ENCODE measurements at places on chromosomes 2 and 18.

- no peak for DNase-seq
These were observed 30.8 kb upstream of the RALBP1 start for GRCh38 chr18:9444549-9444948.

- no peak for DNase-seq
These were observed 23.9 kb upstream of the CAVIN2 start for GRCh38 chr2:191870744-191871143.

GRCh38 chr2:213119061-213119809 is 32.2 kb downstream of the IKZF2 start:
- DNase-seq = no peak

DNA sequence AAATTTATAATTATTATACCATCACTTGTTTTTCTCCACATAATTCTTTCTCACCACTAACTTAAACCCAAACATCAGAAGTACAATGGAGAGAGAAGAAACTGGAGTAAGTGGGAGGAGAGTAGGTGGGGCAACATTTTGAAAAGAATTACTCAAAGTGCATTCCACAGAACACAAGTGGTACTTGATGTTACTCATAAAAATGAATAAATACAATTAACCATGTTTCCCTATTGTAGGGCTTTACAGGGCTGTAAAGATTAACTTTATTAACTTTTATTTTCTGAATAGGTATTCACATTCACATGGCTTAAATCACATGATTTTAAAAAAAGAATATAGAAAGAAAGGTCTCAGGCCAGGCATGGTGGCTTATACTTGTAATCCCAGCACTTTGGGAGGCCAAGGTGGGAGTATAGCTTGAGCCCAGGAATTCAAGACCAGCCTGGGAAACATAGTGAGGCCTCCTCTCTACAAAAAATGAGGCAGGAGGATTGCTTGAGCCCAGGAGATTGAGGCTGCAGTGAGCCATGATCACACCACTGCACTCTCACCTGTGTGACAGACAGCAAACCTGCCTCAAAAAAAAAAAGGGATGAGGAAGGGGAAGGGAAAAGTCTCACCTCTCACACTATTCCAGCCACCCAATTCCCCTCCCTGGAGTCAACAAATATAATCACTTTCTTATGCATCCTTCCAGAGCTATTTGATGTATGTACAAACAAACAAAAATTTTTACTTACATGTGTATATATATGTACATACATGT is 47.1 kb downstream of the KCNG3 start:
- no peak for DNase-seq

DNA sequence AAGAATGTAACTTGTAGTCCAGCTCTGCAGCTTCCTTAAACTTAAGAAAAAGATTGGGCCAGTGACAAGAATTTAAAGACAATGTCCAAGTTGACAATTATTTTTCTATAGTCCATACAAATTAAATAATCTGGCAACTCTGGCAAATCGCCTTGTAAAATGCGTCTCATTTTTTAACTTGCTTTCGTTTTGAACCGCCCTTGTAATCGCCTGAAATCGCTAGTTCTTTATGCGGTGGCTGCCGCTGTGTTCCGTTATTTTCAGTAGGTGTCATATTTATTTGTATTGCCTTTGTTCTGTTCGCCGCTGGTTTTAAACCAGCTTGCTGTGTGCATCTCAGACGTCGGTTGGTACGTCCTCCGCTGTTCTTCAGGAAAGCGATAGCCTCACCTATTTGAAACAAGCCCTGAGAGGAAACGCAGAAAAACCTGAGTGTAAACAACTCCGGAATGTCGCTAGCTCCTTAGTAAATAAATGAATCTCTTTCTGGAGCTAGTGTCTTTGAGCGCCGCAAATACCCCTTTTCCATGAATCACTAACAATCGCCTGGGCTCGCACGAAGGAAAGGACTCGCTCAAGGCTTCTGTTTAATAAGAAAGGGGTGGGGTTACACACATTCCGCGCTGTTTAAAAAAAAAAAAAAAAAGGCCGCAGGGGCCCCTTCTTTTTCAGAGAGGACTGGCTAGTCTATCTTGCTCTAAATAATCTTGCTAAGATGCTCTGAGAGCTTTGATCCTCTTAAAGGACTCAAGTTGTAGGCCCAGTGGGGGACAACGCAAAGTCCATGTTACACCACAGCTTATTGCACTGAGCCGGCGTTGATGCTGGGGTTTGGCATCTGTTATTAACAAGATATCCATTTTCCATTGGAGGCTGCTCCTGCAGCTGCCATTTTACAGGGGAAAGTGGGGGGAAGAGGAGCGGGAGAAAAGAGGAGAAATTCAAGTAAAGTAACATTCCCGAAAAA is 3.0 kb downstream of the HOXD8 start:
- DNase-seq = no peak

GRCh38 chr2:95010126-95010525 is 15.4 kb upstream of the MAL start:
- DNase-seq = no peak

DNA sequence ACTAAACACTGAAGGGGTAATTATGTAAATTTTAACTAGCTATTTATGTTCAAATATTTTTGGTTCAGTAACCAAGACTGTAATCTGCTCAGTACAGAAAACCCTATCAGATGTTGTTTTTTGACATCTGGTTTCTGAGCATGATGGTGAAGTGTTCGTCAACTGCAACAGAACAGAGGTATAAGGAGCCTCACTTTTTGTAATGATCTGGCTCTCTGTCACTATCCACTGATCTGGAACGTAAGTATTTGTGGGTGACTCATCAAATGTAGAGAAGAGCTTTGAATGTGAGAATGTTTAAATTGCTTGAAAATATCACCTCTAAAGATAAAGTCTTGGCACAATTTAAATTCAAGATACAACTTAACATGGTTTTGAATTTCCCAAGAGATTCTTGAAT is 213.6 kb upstream of the FAM98A start:
- no peak for DNase-seq

- DNase-seq = no peak
These were observed 33.0 kb downstream of the PDK1 start for GRCh38 chr2:172588931-172589330.

GRCh38 chr2:222361787-222362186 is 62.6 kb upstream of the SGPP2 start:
- no peak for DNase-seq

- DNase-seq = peak; percentile 86
These were observed 21.5 kb upstream of the TXNL4A start for GRCh38 chr18:80009661-80010550.

DNA sequence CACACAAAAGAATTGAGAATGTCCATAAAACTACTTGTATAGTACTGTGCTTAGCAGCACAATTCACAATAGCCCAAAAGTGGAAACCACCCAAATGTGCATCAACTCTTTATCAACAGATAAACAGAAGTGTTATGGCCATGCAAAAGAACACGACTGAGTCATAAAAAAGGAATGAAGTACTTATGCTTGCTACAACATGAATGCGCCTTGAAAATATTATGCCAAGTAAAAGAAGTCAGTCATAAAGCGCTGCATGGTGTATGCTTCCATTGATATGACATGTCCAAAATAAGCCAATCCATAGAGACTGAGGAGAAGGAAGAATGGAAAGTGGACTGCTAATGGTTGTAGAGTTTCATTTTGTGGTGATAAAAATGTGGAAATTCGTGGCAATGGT is 12.1 kb upstream of the MAP2 start:
- DNase-seq = no peak

DNA sequence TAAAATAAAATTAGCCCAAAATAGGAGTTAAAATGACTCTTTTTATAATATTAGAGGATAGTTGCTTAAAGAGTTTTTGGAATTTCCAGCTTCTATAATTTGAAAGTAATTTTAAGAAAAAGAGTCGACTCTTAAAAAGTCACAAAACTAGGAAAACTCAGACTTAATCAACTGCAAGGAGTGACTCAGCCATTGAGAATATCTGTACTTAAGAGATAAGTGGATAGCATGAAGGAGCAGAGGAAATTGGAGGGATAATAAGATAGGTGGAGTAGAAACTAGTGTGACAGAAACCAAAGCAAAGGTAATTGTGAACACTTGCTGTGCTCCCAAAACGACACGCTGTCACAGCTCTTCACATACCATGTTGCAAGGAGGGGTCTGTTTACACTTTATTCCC is 8.4 kb downstream of the RSAD2 start:
- DNase-seq = no peak

- DNase-seq = no peak
These were observed 133.6 kb upstream of the MYT1L start for GRCh38 chr2:2464643-2465042.

DNA sequence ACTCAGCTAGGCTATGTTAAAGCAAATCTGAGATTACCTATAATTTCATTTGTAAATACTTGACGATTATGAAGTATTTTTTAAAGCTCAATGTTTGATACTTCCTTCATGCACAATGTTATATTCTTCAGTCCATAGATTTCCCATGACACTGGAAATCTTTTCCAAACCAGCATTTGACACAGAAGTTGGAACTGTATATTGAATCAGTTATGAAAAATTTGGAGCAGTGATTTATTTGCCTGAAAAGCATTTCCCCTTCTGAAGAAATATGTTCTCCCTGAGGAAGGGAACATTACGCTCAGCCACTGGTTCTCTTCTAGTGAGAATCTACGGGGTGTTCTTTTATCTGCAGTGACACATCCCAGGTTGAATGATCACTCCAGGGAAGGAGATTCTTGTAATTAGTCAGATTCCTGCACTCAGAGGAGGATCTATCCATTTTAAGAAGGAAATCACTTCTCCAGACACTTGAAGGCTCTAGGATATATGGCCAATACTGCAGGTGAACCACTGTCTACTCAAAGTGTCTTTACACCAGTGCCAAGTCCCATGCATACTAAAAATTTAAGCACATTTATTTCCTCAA is 64.7 kb downstream of the HNRNPLL start:
- DNase-seq = no peak

DNA sequence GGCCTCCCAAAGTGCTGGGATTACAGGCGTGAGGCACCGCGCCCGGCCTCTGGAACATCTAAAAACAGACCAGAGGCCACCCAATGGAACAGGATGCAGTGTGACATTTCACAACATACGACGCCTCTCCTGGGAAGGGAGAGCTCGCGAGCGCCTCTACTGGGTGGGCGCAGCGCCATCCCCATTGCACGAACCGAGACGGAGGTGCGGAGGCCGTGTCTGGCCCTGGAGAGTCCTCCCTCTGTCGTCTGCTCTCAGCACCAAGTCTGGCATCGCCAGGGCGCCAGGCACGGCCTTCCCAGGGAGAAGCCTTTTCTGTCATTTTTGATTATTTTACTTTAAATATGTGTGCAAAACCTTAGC is 9.4 kb upstream of the GBX2 start:
- DNase-seq = no peak

DNA sequence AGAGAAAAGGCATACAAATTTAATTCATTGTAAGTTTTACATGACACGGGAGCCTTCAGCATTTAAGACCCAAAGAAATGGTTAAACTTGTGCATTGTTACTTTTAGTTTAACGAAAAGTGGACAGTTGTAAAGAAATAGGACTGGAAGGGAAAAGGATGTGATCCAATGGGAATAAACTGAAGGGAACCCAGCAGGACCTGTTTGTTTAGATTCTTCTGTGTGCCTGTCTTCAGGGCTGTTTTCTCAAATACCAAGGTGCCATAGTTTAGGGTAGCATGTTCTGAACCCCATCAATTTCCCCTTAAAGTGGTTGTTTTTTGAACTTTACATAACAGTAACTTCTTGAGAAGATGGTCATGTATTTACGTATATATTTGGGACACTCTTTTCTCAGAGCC is 30.3 kb upstream of the CABLES1 start:
- DNase-seq = no peak

DNA sequence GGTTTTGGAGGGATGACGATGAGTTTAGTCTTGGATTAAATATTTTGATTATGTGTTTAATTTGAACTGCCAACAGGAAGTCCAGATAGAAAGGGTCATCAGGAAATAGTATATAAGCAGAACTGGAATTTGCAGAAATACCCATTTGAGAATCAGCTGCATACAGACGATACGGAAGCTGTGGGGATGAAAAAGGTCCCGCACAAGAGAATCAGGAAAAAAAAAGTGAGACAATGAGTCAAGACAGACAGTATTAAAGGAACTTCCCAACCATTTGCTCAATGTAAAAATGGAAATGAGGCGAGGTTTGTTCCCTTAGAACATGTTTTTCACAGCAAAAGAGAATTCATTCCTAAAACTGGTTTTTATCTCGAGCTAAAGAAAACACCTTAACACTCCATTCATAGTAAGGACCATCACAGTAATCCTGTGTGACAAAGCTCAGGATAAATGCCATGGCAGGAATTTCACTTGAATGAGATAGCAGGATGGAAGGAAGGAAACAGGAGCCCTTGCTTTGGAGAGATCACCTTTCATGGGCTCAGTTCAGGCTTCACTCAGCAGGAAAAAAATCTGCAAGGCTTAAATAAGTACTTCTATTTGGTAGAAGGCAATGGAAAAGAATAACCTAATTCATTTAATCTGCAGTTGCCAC is 29.3 kb downstream of the BCL2 start:
- no peak for DNase-seq

DNA sequence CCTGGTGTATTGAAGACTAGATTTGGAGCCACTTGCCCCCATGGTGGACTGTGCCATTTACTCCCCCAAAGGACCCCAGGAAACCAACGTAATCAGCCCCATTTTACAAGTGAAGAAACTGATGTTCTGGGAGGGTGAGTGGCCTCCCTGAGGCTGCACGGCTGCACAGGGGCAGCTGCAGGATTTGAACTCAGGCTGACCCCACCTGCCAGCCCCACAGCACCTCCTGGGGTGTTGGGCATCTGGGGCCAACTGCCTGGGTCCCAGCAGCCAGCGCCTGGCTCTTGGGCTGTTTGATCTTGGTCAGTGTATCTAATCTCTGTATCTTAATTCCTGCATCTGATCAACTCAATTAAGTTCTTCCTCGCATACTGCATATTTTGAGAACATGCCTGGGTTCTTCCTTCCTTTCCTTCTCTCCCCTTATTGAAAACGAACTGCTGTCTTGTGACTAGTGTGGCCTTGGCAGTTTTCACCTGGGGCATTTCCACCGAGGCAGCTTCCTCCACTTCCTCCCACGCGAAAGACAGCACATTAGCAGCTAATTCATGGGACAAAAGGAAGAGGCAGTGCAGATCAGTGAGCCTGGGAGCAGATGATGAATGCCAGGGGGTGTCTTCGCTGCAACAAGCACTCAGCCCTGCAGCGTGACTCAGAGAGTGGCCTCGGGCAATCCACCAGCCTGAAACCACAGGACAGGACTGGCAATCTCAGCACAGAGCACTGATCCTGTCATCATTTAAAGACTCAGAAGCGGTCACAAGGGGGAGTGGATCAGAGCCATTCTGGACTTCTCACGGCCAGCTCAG is 184.1 kb upstream of the RAB12 start:
- peak; percentile 16 for DNase-seq

DNA sequence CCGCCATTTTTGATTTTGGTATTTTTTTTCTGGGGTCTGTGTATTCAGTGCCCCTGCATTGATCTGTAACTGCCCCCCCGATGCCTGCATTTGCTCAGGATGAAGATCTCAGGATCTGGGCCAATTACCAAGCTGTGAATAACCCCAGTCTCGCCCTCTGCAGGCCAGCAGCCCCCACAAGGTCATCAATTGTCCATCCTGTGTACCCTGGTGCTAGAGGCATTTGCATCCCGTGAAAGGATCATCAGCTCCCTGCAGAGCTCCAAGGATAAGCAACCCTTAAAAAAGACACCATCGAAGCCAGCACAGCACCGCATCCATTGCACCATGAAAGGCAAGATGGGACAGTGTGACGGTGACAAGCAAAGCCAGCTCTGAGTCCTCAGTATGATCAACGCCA is 154.1 kb upstream of the KLHL29 start:
- no peak for DNase-seq

GRCh38 chr2:172869861-172870260 is 134.2 kb downstream of the RAPGEF4 start:
- DNase-seq = no peak

Data from AG09319 (cell line).